ENCODE measurements at places on chromosomes 5 and 9. TPM values are rescaled to one million over a fixed set of nuclear protein-coding genes. Genes with fewer than 3 reads are reported as not detected.
A peak's percentile ranks its signal among the peaks of the same experiment; 100 is the strongest.

DNA sequence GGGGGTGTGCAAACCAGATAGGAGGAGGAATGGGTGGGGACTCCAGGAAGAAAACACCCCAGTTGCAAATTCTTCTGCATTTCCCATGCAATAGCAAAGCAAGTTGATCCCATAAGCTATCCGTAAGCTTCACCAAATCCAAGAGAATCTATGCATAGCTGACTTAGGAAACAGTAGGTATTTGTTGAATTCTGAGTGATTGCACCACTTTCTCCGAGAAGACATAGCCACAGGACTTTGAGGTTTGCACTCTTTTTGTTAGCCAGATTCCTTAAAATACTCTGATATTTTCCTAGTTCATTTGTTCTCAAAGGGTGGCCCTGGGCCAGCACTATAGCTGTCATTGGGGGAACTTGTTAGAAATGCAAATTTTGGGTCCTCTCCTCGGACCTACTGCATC is 271.9 kb downstream of the SLIT3 start:
- no peak for DNase-seq

GRCh38 chr9:79664375-79664831 is 92.6 kb downstream of the TLE4 start:
- no peak for DNase-seq

DNA sequence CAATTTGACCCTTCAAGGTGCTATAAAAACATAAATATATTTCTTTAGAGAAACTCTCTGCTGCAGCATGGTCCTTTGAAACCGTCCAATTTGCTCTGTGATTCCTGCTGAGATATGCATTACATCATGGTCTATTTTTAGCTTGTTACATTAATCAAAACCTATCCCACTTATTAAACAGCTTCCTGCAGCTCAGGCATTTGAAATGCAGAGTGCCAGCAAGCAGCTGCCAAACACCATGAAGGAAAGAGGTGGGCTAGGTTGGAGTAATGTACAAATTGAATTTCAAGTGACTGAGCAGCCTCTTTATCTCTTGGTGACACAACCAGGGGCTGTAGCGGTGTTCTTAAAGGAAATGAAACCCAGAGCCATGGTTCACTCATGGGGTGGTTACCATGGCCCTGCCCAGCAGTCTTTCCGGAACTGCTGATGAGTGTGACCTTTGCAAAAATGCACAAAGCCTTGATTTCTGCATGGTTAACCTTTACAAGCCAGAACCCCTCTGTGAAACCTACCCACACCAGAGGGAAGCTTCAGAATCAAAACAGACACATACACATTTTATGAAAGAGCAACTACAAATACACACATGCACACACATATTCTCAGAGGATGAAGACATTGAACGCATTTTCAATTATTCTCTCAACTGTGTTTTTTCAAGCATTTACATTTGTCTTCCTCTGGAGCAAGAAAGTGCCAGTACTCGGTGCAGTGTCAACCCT is 155.8 kb upstream of the ZNF608 start:
- DNase-seq = no peak

DNA sequence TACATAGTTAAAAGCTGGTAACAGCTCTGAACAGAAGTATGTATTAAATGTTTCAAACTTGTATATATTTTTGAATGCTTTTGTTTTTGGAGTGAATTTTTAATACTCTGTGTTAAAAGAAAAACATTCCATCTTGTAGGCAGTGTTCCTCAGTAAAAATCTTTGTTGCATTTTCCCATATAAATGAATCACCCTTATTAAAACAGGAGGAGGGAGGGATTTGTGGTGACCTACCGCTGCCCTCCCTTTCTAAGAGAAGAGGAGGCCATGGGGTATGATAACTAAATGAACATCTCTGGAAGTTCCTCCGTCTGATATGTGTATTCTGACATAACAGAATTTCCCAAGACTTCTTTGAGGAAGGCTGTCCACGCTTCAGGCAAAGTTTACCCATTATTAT is 53.4 kb downstream of the INIP start:
- no peak for DNase-seq

DNA sequence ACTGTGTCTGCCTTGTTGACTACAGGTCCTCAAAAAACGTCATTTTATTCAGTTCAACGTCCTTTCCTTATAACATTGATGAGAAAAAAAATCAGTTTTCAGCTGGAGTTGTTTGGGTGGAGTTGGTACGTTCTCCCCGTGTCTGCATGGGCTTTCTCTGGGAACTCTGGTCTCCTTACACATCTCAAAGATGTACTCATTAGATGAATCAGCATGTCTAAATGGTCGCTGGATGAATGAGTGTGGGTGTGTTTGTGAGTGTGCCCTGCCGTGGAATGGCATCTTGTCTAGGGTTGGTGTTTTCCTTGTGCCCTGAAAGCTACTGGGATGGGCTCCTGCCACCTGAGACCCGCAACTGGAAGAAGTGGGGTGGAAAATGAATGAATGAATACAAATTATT is 30.1 kb downstream of the EGR1 start:
- DNase-seq = no peak

DNA sequence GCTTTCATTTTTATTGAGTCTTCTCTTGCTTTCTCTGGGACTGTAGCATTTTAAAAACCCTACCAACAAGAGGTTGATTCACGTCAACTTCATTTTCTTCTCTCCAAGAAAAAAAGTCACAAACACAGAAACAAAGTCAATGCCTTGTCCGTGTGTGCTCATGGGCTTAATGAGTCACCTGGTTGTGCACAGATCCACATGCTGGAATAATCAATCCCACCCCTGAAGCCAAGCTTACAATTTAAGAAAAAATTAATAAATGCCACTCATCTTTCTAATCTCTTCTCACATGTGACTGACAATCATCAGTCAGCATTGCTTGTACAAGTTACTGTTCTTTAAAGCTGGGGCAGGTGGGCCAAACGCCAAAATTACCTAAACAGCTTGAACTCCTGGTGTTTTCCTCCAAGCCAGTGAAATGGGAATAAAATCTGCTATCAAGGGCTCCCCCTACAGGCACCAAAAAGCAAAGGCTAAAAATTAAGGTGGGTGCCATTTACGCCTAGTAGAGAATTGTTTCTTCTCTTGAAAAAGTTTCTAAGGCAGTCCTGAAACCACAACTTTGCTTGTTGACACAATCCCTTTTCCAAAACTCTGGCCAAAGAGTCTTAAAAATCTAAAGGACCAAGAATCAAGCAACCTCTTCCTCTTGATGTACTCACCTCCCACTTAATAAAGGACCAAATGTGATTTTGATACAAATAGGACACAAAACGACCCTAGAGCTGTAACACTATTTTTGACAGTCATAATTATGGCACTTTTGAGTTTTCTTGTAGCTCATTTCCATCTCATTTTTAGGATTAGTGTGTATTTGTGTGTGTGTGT is 21.3 kb downstream of the TRMO start:
- DNase-seq = no peak

GRCh38 chr5:122093415-122094180 is 15.5 kb upstream of the LOX start:
- no peak for DNase-seq

GRCh38 chr5:74556631-74557595 is 83.6 kb downstream of the ENC1 start:
- DNase-seq = no peak

GRCh38 chr5:1314564-1314982 is 19.7 kb upstream of the TERT start:
- DNase-seq = no peak

- no peak for DNase-seq
Measured at GRCh38 chr9:94553029-94553938, 1.6 kb upstream of the PCAT7 start.

DNA sequence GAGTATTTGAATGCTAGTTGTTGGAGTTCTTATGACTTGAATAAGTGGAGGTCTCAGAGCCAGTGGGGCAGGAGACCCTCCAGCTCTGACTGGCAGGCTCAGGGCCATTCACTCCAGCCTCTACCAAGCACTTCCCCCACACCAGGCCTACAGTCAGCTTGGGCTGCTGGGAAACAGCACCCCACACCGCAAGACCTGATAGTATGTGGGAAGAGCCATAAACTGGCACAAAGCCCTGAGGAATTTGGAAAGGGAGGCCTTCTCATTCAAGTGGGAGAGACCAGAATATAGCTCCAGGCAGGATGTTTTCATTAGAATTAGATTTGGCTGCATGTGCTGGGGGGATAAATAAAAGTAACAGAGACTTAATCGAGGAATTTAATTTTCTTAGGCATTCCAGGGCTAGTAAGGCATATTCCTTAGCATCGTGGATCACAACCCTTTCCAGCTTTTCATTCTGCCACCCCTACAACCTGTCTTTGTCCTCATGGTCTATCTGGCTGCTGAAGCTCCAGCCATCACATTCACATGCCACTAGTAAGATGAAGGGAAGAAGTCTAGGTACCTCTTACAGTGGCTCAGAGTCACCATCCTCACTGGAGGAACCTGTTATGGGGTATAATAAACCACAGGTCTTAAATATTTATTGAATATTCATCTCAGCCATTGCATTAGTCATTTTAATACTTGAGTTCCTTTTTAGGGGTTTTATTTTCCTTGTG is 47.5 kb downstream of the TMOD1 start:
- no peak for DNase-seq

GRCh38 chr9:81072758-81073157 is 616.6 kb downstream of the TLE1 start:
- no peak for DNase-seq

DNA sequence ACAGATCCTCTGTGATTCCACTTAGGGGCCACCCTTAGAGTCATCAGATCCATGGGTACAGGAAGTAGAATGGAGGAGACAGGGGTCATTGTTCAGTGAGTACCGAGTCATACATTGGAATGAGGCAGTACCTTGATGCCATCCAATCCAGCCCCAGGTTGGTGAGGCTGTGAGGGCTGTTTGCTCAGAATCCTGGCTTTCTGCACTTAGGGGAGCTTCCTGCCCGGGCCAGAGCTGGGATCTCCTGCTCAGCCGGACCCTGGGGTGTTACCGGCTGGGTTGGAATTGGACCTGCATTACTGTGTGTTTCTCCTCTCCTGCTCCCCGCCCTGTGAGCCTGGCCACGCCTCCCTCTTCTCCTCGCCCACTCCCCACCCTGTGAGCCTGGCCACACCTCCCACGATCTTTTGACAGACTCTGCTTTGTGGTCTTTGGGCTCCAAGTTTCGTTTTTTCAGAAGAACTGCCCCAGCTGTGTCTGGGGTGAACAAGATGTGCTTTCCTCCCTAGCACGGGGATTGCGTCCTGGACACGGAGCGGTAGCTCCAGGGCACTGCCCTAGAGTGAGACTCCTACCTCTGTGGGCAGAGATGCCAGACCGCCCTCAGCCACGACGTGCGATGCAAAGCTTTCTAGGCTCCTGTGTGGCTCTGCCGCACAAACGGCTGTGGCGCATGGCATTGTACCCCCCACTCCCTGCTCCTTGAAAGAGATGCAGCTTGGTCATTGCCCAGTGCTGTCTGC is 15.4 kb downstream of the TRAF2 start:
- peak; percentile 68 for DNase-seq

DNA sequence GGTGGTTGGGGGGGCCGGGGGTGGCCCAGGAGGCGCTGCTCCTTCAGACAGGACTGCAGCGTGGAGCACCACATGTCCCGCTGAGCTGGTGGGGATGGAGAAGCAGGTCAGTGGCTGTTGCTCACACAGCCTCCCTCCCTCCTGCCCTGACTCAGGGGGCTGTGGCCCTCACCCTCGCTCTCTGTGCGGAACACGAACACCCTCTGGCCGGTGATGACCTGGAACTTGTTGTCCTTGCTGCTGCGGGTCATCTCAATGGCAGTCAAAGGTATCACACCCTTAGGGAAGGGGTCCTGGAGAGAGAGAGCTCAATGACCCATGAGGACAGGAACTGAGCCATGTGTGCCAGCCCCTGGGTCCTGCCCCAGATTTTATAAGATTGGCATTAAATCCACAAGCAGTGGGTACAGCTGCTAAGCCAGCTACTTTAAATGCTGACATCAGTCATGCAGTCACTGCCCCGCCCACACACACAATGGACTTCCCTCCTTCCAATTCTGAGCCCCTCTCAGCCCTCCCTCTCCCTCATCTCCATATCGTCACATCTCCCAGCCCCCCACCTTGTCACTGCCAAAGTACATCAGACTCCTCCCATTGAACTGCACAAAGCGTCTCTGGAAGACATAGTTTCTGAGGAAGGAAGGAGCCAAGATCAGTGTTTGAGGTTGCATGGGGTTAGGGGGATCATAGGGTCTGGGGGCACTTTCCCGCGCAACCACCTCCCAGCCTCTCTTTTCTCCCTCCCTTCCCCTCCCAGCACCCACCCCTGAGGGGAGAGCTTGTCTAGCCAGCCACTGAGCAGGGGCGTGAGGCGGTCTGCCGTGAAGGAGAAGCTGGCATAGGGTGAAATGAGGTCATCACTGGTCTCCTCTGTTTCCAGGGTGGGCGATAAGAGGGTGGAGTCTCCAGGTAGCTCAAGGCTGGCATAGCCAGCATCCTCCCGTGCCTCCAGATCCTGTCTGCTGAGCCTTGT is 8.9 kb downstream of the ARAP3 start:
- DNase-seq = no peak

- DNase-seq = peak; percentile 29
Measured at GRCh38 chr5:137954131-137954879, 65.0 kb downstream of the PKD2L2 start.

DNA sequence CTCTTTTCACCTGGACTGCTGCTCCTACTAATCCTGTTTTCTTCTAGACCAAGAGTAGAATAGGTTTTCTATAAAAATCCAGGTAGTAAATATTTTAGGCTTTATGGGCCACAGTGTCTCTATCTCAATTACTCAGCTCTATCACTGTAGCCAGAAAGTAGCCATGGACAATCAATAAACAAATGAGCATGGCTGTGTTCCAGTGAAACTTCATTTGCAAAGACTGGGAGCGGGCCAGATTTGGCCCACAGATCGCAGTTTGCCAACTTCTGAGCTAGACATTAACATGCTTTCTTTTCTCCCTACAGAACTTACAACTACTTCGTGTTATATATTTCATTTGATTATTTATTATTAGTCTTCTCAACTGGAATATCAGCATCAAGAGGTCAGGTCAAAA is 30.2 kb downstream of the BRINP1 start:
- no peak for DNase-seq

The CLIC3 gene
- 0.75 TPM for total RNA-seq

The SPINK7 gene
- total RNA-seq = not detected

The ACOT12 gene
- total RNA-seq = not detected

The TAF11L10 gene
- total RNA-seq = not detected

The PCDHGC5 gene
- 0.89 TPM for total RNA-seq

The SAXO1 gene
- under 0.01 TPM for total RNA-seq

The C9 gene
- total RNA-seq = not detected

The F12 gene
- 4.0 TPM for total RNA-seq

The GLT6D1 gene
- not detected for total RNA-seq

The SIT1 gene
- total RNA-seq = not detected

The TMC1 gene
- total RNA-seq = not detected

The IL5 gene
- not detected for total RNA-seq

The C9orf152 gene
- total RNA-seq = not detected

The POC5 gene
- total RNA-seq = 20.6 TPM

All from kidney epithelial cell (primary cell).